ENCODE measurements at places on chromosomes 2 and 18.

DNA sequence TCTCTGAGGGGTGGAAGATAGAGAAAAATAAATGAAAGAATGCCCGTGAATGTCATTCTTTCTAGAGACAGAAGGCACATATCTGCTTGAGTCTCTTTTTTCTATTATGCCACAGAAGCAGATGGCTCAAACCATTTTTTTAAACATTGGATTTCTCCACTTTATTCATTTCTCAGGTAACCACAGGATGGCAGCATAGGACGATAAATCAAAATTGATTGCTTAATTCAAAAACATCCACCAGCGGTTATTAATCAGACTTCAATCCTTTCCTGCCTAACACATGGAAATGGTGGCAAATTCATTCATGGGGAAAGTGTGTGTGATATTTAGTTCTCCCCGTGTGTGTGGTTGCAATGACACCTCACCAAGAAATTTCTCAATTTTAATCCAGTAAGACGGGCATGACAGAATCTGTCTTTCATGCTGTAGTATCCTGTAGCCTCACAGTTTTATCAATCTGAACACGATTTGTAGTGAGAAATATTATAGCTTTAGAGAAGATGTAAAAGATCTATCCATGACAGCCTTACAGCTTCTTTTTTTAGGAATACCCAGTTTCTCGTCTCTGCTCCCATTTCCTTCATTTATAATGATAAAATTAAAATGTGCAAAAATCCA, 72.2 kb downstream of the DSC3 start:
- DNase-seq, result peak; percentile 36

DNA sequence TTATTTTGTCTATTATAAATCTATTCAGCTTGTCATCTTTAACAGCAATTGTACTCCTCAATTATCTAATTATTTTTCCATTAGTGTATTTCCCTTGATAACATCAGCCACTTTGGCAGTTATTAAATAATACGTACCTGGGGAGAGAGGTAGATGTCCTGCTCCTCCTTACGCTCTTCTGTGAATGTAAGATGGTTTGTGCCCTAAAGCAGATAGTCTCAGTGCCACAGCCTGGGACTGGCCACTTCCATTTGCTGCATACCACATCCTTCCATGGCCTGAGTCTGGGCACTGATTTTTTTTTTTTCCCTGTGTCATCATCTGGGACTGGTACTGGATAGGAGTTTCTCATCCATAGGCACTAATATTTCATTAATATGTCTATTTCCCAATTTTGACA, 632.4 kb upstream of the LRRTM4 start:
- no peak for DNase-seq

DNA sequence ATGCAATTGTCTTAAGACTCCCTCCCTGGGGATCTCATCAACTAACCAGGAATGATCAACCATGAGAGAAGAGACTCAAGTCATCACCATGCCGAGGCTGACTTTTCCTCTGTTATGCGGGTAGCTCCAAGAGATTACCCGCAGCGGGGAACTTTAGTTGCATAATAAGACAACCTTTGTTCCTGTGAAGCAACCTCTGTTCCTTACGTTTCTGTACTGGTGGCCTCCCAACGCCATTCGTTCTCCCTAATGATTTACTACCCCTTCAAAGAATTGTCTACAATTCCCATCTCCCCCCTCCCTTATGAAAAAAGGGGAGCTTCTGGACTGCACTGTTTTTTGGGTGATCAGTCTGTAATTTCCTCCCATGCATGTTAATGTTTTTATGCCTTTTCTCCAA, 66.1 kb upstream of the LRPPRC start:
- DNase-seq, result no peak

DNA sequence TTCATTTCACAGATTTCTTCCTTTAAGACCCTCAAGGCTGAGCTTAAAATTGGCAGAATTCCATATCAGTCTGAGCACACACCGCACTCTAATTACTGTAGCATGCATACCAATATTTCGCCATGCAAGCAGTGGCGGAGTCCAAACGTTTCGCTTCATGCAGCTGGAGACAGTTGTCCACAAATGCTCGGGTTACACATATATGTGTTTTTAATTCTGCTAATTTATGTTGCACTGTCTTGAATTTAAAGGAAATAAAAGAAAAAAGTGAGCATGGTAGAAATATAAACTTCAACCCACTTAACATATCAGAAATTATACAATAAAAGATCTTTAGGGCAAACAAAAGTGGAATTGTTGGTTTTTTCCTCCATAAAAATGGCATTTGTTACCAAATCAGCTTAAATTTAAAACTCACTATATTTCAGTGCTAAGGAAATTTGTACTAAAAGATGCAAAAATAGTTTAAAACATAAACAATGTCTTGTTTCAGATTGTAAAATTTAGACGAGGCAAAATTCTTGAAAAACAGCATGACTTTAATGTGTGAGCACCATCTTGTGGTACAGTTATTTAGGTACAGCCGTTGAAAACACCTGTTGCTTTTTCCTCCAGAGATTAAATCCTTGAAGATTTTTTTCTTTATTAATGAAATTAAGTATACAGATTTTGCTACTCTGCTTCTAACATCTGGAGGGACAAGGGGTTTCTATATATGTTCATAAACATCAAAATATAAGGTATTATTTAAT, 24.1 kb upstream of the KANSL1L start:
- peak; percentile 47 for DNase-seq

DNA sequence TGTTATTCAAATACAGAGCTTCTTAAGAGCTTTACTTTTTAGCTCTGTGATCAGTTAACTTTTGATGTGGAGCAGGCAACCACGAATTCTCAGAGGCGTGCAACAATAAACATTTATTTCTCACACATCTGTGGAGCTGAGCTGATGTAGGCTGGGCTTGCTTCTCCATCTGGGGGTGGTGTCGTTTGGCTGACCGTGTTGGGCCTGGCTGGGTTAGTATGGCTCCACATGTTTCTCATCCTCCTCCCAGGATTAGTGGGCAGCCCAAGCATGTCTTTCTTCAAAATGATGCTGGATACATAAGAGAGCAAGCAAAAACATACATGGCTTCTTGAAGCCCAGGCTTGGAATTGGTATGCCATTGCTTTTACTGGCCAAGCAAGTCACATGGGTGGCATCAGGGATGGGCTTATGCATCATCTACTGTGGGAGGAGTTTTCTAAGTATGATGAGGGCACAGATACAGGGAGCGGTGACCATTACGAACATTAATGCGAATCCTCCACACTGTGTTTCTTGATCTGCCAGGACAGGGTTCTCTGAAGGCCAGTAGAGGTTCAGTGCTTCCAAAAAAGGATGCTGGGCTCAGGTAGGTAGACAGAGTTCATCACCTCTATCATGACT, 157.0 kb upstream of the TNP1 start:
- no peak for DNase-seq

DNA sequence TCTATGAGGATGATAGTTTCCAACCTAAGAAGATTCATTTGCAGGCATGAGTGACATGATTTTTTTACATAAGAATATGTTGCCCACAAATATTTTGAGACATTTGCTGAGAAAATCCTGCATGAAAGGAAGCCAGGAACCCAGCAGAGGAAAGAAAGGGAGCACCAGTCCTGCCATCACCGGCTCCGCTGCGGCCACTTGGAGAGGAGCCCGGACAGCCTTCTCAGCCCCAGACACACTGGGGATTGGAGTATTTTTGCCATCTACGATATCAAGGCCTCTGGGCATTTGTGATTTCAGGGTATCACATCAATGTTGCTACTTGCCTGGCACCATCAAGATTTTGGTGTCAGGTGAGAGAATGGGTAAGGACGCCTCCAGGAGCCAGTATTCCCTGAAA, 228.3 kb downstream of the PTGR3 start:
- no peak for DNase-seq

DNA sequence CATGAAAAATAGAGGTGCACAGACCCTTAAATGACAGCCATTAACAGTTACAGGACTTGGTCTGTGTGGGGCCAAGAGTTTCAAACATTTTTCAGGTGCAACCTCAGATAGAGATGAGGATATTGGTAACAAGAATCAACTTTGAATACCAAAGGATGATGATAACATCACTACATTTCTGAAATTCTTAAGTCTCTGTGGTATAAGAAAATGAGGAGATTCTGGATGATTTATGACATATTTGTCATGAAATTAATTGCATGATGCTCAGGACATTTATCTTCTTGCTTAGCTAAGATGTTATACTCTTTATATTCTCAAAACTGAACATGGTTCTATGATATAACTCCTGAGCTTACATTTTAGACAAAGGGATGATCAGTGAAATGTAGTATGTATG, 471.8 kb upstream of the CWC22 start:
- no peak for DNase-seq

- DNase-seq, result no peak
These were observed 180.1 kb downstream of the MGAT5 start for GRCh38 chr2:134433979-134434378.

DNA sequence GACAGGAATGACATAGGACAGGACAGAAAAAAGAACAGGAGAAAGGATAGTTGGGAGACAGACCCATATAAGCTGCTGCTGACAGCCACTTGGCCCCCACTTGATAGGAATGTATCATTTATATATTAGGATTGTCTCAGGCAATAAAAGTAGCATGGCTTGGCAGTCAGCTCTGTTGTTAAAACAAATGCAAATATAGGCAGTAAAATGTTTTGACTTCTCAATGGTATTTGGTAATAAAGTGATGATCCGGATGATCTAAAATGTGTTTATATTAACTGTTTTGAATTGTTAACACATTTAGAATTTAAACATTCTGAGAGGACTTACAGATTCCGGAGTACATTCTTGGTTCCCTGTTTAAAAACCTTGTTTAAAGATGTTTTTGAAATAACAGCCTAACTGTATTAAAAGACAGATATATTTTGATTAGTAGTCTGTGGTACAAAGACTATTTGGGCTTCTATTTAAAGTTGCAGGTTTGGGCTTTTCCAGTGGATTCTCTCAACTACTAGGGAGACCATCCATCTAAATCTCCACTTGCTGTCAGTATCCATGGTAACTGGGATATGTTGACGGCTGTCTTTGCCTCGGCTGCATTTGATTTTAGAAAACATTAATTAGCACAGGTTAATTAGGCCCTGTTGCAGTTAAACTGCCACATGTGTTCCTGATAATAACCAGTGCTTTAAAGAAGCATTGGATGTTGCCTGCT, 147.6 kb downstream of the ESCO1 start:
- DNase-seq, result no peak

DNA sequence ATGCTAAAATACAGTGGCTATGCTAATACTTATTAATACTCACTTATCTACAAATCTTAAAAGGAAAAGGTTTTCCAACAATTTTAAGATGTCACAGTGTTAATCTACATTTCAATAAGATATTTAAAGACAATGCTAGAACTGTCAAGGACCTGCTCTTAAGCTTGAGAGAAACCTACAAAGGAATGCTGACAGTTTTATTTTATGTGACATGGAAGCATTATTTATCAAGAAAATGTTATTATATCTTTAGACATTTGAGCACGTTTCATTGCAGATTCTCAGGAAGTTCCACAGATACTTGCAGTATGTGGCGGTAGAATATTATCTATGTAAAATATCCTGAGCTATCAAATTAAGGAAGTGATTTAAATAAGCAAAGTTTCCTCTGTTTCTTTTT, 1255.7 kb upstream of the ZEB2 start:
- DNase-seq, result no peak

DNA sequence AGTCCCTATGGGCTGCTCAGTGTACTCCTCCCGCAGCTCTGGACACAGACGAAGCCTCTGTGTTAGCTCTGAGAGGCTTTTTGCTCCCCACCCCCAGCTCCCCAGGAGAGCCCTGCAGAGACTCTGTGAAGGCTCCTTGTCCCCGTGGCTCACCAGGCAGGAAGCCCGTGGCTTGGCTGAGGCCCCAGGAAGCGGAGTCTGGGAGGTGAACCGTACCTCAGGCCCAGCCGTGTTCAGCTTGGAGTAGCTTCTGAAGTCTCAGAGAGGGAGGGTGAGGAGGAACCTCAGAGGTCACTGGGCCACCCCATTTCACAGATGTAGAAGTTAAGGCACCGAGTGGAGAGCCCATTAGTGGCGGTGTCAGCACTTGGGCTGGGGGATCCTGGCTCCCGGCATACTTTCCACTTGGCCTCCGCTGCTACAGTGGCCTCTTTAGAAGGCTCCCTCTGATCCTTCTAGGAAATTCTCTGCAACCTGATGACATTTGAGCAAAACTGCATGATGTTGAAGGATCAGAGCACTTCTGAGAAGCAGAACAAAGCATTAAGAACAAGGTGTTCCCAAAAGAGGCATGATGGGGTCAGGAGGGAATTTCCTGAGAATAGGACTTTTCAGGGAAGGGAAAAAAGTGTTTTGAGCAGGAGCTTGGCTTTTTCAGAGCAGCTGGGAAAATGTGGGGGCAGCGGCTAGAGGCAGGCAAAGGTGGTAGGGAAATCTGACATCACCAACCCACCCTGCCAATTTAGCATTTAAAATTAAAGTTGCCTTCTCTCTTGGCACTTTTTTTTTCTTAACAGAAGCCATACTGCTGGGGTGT, 79.1 kb downstream of the MCFD2 start:
- no peak for DNase-seq

DNA sequence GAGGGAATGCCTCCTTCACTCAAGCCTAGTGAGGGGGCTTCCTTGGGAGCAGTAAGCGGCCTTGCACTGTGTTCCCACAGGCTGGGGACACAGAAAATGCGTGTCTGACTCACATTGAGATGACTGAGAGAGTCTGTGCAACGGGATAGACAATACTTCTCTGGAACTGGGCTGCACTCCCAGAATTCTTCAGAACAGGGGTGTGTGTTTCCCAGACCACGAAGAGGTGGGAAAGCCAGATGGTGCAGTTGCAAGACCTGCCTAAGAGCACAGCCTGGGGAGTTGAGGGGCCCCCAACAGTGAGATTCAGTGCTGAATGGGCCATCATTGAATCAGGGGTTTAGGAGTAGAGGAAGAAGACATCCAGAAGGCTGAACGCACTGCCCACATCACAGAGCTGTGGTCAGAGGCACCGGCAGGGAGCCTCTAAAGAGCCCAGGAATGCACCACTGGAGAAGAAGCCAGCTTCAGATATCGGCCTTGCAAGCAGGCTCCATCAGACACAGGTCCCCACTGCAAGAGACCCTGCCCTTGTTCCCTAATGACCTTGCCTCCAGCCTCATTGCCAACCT, 36.6 kb upstream of the MRPL19 start:
- no peak for DNase-seq

- DNase-seq, result no peak
These were observed 11.8 kb upstream of the CBLN2 start for GRCh38 chr18:72555968-72556367.
